Fibroblast of gingiva (primary cell): ENCODE measurements at places on chromosomes 3 and 15.
A peak's percentile ranks its signal among the peaks of the same experiment; 100 is the strongest.

DNA sequence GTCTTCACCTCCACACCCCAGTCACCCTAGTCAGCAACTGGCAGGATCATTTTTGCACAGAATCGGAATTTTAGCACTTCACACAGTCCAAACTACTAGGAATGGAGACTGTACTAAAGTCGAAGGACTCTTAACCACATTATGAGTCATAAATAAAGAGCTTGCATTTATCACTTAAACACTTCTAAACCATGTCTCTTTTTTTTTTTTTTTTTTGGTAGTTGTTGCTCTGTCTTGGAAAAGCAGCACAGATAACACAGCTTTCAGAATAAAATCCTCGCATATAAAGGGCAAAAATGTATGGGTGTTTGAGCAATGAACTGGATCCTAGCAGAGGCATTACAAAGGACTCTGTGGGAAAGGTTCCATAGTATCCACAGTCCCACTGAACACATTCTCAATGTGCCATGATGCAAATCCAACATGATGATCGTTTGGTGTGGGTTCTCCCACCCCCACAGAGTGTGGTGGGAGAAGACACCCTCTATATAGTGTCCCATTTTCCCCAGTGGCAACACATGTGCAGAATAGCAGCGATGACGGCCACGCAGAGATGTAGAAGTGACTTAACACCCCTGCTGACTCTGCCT, 47.1 kb downstream of the FOXP1 start:
- peak; percentile 19 for DNase-seq

GRCh38 chr3:151276038-151276686, 2.2 kb downstream of the P2RY14 start:
- no peak for DNase-seq

DNA sequence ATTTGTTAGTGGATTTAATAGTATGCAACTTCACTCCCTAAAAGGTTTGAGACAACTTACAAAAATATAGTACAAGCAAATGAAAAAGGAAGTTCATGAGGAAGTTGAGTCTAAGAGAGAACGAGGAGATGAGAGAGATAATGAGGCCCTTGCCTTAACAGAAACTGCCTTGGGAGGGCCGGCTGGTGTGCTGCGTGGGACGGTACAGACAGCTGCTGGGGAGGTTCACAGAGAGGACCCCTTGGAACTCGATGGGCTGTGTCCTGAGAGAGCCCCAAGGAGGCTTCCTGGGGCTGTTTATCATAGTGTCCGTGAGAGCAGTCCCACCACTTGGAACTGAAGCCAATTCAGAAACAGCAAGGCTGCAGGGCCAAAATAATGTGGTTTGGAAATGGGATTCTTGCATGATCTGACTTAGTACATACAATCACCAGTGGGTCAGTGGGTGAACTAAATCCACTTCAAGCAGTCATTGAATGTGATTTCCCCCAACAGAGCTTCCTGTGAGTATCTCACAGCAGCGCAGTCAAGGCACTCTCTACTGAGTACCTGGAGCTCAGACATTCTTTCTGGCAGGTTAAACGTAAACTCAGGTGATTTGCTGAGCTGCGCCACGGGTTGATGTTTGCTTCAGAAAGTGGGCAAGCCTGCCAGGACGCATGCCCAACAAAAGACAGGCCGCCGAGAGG, 90.8 kb downstream of the CRTC3 start:
- DNase-seq: no peak

DNA sequence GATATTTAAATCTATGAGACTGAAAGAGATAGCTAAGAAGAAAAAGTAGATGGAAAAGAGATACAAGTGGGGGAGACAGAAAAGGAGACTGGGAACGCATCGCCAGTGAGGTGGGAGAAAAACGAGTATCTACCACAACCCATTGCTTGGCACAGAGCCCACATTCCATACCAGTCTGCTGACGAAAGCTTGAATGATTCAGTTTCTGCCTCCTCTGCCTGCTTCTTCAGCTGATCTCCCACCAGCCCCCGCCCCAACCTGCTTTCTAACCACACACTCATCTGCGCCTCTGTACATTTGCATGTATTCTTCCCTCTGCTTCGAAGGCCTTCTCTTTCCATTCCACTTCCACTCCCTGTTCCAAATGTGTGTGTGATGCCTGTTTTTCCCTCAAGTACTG, 188.1 kb downstream of the USP13 start:
- peak; percentile 8 for DNase-seq

- no peak for DNase-seq
Measured at GRCh38 chr15:62568702-62569101, 403.6 kb upstream of the C2CD4B start.

DNA sequence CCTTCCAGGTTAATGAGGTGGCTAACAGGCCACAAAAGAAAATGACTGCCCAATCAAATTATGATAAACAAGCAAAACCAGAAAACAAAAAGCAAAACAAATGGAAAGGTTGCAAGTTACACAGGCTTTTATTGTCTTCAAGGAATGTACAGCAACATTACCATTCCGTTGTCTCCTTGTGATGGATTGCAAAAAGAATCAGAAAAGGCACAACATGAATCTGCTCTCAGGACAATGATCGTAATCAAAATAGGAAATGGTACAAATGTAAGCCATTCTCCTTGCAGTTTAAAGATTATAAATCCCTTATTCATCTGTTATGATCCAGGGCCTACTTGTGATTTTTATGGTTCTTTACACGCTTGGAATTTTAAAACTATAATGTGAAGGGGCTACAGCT, 125.8 kb downstream of the ECT2 start:
- DNase-seq: no peak

GRCh38 chr15:91456251-91456718, 356.2 kb downstream of the SV2B start:
- DNase-seq: no peak

GRCh38 chr3:172726380-172726779, 15.5 kb upstream of the NCEH1 start:
- peak; percentile 64 for DNase-seq

- no peak for DNase-seq
Measured at GRCh38 chr3:194711286-194711685, 25.6 kb downstream of the FAM43A start.

DNA sequence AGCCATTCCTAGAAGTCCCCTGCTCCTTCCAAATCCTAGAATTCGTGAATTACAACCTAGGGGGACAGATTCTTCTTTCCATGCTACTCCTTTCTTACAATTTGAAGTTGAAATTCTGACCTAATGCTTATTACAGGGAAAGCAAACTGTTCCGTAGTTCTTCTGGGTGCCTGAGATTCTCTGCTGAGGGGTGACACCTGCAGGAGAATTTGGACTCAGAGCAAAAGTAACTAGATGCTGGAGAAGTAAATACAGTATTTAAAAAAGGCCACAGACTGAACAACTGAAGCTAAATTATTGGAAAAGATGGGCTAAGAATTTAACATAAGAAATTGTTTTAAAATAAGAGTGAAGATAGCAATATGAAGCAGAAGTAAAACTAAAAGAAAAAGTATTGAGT, 37.9 kb downstream of the ACAD9 start:
- no peak for DNase-seq

- DNase-seq: no peak
Measured at GRCh38 chr3:155704771-155705559, 39.9 kb downstream of the PLCH1 start.

DNA sequence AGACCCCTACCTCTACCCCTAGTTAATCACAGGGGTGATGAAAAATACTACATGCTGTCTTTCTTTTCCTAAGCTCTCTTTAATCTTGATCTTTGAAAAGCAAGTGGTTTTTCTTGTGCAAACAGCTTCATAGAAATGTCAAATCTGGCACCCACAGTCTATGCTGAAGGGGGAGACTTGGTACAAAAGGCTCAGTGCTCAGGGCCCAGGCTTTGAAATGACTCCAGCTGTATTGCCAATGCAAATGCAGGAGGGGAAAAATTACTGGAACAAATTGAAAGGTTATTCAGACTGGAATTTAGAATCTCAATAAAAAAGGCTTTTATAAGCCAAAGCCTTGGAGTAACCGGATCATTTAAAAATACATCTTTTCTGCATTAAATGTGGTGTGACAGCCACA, 223.9 kb downstream of the LRTM1 start:
- no peak for DNase-seq

DNA sequence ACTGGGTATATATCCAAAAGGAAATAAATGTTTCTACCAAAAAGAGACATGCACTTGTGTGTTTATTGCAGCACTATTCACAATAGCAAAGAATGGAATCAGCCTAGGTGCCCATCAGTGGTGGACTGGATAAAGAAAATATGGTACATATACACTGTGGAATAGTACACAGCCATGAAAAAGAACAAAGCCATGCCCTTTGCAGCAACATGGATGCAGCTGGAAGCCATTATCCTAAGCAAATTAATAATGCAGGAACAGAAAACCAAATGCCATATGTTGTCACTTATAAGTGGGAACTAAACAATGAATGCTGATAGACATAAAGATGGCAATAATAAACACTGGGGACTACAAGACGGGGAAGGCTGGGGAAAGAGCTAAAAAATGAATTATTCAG, 102.9 kb downstream of the RPL39L start:
- DNase-seq: no peak

GRCh38 chr15:58889363-58889762, 44.1 kb downstream of the SLTM start:
- DNase-seq: no peak

DNA sequence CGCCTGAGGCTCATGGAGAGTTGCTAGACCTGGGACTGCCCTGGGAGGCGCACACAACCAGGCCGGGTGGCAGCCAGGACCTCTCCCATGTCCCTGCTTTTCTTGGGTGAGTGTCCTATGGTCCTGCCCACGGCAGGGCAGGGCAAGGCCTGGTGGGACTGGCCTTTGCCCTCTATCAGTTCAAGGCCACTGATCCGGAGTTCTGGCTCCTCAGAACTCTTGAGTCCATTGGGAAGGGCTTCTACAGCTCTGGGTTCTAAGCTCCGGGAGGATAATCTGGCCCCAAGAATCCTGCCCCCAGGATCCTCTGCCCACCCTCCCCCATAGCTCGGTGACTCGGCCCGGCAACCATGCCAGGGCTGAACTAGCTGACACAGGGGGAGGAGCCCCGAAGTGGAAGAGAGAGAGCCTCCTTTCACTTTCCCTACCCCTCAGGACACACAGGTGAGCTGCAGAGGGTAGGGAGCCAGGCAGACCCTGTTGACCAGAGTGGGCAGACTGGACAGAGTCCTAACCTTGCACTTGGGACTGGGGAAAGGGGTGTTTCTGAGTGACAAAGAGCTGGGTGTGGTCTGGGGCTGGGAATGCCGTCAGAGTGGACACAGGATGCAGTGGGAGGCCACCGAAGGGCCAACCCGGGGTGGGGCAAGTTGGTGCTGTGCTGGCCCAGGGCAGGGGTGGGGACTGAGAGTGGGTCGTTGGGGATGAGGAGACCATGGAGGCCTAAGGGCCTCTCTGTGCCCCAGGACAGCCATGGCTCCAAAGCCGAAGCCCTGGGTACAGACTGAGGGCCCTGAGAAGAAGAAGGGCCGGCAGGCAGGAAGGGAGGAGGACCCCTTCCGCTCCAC, 664 bp downstream of the PARP3 start:
- DNase-seq: peak; percentile 64

DNA sequence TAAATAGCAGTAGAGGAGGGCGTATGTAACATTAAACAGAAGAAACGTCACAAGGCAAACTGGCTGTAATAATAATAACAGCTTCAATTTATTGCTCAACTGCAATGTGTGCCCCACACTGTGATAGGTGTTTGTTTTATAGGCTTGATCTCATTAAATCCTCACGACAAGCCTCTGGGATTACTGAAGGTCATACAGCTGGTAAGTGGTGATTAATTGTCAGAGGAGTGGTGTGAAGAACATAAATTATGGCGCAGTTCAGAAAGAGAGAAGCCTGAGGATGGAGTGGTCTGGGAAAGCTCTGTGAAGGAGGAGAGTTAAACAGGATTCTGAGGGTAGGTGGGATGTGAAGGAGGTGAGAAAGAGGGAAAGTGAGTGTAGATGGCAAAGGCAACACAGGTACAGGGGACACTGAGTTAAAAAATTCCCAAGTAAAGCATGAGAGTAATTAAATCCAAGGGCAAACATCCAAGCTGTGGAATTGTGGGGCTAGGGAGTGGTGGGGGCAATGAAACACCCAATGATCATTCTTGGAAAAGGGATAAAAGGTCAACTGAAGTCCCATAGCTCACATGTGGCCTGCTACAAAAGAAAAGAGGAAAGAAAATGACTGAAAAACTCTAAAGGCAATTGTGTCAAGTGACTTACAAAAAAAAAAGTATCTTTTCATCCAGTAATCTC, 16.5 kb upstream of the GLCE start:
- no peak for DNase-seq

- no peak for DNase-seq
Measured at GRCh38 chr3:42498791-42499477, 3.5 kb upstream of the VIPR1 start.

GRCh38 chr15:41115652-41116115, 396 bp downstream of the INO80 start:
- DNase-seq: peak; percentile 57

DNA sequence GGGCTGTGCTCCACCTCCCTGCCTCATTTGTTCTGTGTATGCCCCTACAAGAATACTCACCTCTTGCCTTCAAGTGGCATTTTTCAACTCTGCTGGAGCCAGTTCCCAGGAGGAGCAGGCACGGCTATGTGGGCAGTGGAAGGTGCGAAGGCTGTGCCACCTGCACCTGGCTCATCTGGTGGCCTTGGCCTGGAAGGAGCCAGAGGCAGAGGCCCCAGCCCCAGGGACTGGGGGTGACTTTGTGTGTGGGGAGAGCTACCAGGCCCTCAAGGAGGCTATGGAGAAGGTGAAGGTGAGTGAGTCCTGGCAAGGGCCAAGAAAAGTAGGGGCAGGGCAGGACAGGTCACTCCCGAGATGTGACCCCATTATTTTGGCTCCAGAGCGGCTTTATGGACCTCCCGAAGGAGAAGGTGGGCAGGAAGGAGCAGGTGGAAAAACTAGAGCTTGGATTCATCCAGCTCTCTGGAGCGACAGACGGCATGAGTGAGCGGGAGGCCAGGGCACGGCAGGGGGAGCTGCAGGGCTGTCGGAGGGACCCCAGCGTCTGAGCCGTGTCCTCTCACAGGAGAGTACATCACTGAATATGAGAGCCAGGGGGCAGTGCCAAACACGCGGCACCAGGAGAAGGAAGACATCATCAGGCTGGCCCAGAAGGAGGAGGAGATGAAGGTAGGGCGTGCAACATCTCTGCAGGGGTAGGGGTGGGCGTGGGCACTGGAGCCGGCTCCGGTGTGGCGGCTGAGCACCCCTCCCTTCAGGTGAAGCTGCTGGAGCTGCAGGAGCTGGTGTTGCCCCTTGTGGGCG, 57.3 kb upstream of the UBE2Q2 start:
- DNase-seq: no peak

DNA sequence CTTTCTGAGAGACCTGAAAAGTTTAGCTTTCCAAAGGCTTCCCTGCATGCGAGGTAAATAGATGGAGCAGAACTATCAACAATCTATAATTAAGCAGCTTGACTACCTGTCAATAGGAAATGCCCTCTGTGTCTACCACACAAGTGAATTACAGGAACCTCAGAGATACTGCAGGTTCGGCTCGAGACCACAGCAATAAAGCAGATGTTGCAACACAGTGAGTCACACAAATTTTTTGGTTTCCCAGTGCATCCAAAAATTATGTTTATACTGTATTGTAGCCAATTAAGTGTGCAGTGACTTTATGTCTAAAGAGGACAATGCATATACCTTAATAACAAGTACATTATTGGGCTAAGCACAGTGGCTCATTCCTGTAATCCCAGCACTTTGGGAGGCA, 252.0 kb downstream of the UBE2E2 start:
- DNase-seq: peak; percentile 72

GRCh38 chr3:83438188-83438587, 1520.6 kb upstream of the CADM2 start:
- peak; percentile 68 for DNase-seq

GRCh38 chr3:192130534-192131132, 596.7 kb downstream of the FGF12 start:
- no peak for DNase-seq
